Daoy (cell line): ENCODE measurements at places on chromosomes 4 and X. TPM values are rescaled to one million over a fixed set of nuclear protein-coding genes. Genes with fewer than 3 reads are reported as not detected.

- no peak for DNase-seq
These were observed 1682.7 kb upstream of the AGA start for GRCh38 chr4:179124957-179125356.

- no peak for DNase-seq
These were observed 175.1 kb upstream of the KIT start for GRCh38 chr4:54482529-54483200.

SSX4 gene
- total RNA-seq, result not detected in 2 replicates

- DNase-seq, result no peak
These were observed 77.3 kb downstream of the SHROOM4 start for GRCh38 chrX:50736656-50737055.

PNMA5 gene
- not detected in 2 replicates for total RNA-seq

DCLK2 gene
- 9.7 and 13.5 TPM in 2 replicates for total RNA-seq

PF4V1 gene
- not detected in 2 replicates for total RNA-seq

GRCh38 chrX:44216171-44216570 lies 127.3 kb downstream of the EFHC2 start:
- no peak for DNase-seq

DNA sequence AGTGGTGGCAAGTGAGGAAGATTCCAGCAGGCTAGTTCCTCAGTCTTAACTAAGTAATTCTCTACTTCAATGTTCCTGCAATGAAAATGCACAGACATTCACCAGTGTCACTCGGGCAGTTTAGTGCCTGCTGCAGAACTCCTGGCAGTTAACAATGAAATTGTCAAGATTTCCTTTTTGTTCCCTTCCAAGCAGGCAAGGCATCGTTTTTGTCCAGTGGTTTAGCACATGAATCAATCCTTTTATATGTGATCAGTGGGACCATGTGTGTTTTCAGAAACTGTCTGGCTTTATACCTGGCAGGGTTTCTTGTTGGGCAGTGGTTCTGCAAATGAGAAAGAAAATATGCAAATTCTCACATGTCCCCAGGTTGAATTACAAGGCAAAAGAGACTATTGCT lies 122.2 kb downstream of the GBA3 start:
- no peak for DNase-seq

- no peak for DNase-seq
These were observed 52.8 kb downstream of the LRBA start for GRCh38 chr4:150962245-150962644.

- no peak for DNase-seq
These were observed 214.2 kb upstream of the GPRIN3 start for GRCh38 chr4:89521826-89522225.

DNA sequence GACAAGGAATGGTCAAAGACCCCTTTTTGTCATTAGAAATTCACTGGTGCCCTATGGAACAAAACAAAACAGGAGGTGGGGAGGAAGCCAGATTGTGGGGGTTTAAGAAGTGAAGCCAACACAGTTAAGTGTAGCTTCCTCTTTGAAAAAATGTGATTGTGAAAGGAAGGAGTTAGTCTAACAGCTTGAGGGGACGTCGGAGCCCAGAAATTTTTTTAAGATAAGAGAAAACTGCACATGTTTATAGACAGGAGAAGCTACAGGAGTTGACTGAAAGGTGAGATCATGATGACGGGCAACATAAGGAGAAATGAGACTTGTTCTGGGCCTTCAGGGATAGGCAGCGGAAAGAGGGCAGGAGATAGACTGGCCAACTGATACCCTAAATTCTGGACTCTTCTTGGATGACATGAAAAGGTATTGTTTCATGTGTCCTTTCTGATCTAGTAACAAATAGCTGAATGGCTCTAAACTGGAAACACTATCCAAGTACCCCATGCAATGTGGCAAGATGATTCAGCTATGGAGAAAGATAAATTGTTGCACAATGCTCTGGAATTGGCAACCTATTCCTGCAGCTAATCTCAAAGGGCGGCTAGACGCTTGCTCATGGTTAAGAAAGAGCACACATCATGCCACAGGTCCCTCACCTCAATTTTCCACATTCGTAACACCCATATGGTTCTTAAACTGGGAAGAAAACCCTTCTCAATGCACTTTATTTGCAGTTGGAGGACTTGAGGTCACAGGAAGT lies 3.7 kb upstream of the HDAC8 start:
- DNase-seq, result peak; percentile 17

DNA sequence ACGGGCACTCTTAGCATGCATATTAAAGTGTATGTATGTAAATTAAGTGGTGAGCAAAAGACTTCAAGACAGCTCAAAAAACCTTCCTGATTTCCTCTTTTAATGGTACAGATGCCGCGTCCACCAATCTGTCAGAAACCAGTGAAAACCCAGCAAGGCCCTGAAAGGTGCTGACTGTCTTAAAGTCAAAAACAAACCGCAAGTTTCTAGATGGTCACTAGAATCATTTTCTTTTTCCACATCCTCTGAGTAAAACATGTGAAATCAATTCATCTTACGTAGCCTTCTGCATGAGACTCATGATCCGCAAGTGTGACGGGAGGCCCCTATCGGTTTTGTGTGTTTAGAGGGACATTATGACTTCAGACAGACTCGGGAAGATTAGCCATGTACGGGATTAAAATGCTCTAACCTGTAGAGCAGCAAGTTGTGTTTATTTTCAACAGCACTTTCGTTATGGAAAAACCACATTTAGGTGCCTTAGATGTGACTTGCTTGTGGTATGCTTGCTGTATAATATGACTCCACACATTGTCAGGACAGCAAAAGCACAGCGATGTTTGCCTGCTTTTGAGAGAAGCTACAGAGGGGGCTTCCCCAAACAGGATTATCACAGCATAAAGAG lies 88.2 kb upstream of the STS start:
- DNase-seq, result no peak

DNA sequence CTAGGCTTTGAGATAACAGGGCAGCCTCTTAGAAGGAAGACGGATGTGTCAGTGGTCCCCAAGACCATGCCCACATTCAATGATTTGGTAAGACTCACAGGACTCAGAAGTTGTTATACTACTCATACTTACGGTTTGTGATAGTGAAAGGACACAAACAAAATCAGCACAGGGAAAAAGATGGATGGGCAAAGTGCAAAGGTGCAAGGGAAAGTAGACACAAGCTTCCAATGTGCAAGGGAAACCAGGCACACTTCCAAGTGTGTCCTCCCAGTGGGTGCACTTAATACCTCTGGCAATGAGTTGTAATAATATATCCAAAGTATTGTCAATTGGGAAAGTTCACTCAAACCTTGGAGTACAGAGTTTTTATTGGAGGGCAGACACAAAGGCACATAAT lies 53.8 kb upstream of the VCX start:
- DNase-seq, result no peak

DNA sequence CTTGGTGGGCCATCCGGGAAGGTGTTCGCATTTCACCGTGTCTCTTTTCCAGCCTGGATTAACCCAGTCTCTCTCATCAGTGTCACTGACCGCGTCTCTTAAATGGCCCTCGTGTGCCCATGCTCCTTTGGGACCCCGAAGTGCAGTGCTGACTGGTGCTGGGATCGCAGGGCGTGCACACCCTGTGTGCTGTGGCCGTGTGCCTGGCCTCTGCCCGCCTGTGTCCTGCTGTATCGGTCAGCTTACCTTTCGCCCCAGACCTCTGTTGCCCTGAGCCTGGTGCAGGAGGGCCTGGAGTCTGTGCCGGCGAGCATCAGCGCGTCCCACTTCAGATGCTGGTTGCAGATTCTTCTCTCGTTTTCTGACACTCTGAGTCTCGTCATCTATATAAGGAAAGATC lies 68.3 kb upstream of the HGFAC start:
- DNase-seq, result no peak

DNA sequence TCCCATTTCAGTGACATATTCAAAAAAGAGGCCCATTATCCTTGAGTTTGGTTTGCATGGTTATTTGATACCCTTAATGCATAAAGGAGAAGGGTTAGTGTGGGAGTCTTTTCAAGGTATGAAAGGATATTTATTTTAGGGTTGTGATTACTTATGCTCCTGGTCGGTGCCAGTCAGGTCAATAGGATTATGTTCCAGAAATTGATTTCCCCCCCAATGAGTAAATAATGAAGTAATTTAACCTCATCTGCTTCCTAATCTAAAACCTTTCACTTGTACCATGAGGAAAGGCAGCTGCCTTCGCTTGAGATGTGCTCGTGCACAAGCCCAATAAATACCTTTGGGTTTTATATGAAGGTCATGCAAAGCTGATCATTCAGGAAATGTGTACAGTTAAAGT lies 55.0 kb upstream of the NR0B1 start:
- DNase-seq, result no peak

GRCh38 chrX:115583496-115584004 lies 22.6 kb downstream of the PLS3 start:
- no peak for DNase-seq

- DNase-seq, result peak; percentile 92
These were observed 215.2 kb upstream of the PSAPL1 start for GRCh38 chr4:7649741-7650531.

GRCh38 chrX:110512341-110512740 lies 153.7 kb downstream of the RTL9 start:
- DNase-seq, result no peak

GRCh38 chrX:139448996-139449395 lies 81.5 kb upstream of the F9 start:
- peak; percentile 2 for DNase-seq

DNA sequence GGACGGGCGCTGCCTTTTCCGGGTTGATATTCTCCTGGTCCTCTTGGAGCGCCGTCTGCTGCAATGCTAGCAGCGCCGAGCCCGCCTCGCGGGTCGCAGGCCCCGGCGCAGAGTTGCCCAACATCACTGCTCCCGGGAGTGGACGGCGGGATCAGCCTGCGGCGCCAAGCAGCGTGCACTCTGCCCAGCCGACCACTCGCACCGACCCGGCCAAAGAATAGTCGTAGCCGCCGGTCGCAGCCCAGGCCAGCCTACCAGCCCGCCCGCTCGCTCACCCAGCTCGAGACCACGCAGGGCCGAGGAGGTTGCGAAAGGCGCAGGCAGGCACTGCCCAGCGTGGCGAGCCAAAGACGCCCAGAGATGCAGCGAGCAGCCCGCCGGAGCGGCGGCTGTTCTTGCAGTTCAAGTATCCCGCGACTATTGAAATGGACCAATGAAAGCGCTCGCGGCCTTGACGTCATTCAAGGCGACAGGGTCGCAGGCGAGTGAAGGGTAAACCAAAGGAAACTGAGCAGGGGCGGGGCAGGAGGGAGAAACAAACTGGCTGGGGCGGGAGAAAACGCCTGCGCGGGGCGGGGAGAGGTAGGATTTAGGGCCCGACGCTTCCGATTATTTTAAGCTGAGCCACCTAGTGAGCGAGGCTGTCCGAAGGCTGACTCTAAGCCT lies at the start of gene CCNA2:
TSS of gene CCNA2 (minus strand) at position 379 of the 666 bp plus-strand sequence. CDS start at position 124, 255 bp downstream.
- peak; percentile 93 for DNase-seq

DNA sequence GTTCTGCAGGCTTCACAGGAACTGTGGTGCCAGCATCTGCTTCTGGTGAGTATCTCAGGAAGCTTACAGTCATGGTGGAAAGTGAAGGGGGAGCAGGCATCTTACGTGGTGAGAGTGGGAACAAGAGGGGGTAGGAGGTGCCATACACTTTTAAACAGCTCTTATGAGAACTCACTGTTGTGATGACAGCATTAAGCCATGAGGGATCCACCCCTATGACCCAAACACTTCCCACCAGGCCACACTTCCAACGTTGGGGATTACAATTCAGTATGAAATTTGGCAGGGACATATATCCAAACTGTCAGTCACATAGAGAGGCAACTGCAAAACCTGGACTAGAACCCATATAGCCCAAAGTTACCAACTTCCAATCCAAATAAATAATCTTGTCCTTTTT lies 43.1 kb upstream of the ZCCHC12 start:
- no peak for DNase-seq

F9 gene
- total RNA-seq, result not detected in 2 replicates

- peak; percentile 1 for DNase-seq
These were observed 939.8 kb downstream of the GLUD2 start for GRCh38 chrX:121987163-121987562.

DNA sequence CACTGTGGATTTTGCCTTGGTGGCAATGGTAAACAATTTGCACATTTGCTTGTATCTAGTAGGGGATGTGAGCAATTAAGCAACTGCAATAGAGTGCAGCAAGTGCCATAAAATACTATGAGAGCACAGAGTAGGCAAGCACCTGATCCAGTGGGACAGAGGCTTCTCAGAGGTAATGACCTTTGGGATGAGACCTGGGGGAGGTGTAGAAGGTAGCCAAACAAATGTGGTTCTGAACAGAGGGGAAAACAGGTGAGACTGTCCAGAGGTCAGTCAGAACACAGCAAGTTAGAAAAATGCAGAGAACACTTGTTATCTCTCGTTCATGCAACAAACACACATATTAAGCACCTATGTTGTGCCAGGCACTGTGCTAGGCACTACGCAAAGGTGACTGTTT lies 21.4 kb upstream of the ANK2 start:
- DNase-seq, result no peak

- no peak for DNase-seq
These were observed 129.1 kb downstream of the HMX1 start for GRCh38 chr4:8742546-8742945.

- DNase-seq, result peak; percentile 49
These were observed 639.9 kb downstream of the SPOCK3 start for GRCh38 chr4:166594326-166594946.
